ENCODE measurements at places on chromosomes 7 and 10.

GRCh38 chr7:94623820-94624219 lies 32.1 kb downstream of the SGCE start:
- peak; percentile 15 for DNase-seq

DNA sequence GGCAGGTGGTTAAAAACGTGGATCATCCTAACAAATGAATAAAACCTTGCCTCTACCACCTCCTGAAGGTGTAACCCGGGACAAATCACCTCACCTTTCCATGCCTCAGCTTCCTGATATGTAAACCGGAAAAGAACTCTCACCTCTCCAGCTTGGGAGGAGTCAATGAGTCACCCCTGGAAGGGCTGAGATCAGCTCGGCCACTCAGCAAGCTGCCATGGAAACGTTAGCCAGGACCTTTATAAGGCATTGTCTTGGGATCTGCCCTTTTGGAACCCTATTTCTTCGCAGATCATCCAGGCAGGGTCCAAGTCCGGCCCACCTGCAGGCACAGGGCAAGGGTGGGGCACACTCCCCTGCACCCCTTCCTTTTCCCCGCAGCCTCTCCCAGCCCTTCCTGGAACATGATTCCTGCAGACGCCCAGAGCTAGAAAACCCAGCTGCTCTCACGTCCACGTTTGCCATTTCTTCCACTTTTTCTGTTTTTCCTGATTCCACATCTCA lies 81.6 kb upstream of the PFKP start:
- DNase-seq, result no peak

- no peak for DNase-seq
Measured at GRCh38 chr10:90945491-90946070, 24.7 kb upstream of the ANKRD1 start.

DNA sequence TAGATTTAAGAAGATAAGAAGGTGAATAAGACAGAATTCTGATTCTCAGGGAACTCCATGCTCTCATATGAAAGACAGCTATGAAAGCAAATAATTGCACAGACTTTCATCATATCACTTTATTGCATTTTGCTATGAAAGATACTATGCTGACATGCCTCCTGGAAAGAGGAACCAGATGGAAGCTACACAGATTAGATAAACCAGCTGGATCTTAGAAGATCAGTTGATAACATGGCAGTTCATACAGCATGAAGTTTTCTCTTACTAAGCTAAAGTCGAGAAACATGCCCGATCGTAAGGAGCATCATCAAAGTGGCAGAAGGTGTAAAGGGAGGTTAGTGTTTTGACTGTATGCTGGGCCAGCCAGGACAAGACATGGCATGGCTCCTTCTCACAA lies 112.5 kb upstream of the DPP6 start:
- DNase-seq, result no peak

DNA sequence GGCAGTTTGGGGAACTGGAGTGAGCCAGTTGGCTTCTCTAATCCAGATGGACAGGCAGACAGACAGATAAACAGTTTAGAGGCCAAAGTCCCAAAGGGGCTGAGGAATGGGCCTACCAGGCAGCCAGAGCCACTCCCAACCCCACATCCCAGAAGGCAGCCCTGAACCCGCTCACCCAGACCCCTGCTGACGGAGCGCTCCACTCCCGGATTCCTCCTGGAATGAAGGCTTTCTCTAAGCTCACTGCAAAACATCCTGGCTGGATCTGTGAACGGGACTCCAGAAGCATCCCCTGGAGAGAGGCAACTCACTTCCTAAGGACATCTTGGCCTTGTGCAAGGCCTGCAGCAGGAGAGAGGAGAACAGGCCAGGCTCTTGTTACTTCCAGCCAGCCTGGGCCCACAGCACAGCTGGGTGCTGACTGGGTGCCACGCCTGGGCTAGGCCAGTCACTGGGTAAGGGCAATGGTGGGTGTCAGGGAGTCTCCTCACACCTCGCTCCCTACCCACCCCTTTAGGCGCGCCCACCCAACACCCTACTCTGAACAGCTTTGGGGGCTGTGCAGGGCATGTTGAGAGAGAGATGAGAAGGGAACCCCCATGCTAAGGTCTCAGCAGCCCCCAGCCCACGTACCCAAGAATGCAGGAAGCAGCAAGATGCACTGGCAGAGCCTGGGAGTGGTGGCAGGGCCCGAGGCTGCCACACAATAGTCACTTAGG lies 168.6 kb upstream of the ZMIZ1 start:
- DNase-seq, result no peak

DNA sequence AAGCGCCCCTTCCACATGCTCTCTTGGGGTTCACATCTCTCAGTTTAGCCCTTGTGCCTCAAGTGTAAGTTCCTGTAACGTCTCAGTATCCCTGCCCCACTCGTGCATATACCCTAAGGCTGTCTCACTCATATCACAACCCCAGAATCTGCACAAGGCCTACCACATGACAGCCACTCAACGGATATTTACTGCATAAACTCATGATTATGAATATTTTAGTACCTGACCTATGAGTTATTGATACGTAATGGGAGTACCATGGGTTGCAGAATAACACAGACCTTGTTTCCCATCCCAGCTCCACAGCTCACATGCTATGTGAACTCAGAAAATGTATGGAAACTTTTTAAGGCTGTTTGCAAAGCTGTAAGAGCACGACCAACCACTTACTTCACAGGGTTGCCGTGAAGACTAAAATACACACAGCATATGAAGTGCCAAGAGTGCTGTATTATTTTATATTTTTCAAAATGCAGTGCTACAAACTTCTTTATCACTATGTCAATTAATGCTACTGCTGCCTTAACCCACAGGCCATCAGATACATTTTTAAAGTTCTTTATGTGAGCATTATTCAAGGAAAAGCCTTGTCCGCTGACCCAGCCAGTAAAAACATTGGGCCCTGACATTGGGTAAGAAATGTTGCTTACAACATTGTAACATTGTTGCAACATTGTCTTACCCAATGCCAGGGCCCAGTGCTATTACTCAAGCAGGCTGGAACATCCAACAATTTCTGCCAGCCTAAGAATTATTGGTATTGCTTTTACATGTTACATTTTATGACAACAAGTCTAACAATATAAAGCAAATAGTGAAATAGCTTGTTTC lies 97.2 kb downstream of the JAZF1 start:
- DNase-seq, result no peak

All from SHP77 (cell line).